Suppressor macrophage treated with lipopolysaccharide for 1 hour (primary cell): ENCODE measurements at places on chromosomes 12 and 14.

DNA sequence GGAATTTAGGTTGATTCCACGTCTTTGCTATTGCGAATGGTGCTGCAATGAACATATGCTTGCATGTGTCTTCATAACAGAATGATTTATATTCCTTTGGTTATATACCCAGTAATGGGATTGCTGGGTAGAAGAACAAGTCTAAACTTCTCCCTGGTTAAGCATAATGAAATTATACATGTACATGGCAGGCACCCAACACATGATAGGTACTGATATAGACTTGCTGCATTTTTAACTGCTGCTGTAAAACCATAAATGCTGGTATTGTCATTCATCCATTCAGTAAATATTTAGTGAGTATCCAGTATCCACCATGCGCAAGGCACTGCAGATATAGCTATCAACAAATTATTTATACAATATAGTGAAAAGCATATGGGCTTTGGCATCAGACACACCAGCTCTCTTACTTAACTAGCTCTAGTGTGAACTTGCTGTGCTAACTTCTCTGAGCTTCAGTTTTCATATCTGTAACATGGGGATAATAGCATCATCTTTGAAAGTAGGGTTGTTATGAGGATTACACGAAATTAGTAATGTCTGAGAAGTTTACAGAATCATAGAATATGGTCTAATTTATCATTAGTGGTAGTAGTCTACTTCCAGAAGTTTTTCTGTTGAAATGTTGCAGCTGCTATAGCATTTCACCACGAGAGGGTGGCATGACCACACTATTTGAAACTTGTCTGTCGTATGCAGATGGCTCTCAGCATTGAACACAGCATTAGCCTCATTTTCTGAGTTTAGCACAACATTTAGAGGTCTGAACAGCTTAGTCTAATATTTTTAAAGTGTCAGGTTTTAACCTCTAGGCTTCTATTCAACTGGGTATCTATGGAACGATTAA is 32.0 kb upstream of the SEL1L start:
- peak; percentile 17 for DNase-seq

- no peak for DNase-seq
Measured at GRCh38 chr12:76530516-76530915, 29.1 kb downstream of the OSBPL8 start.

DNA sequence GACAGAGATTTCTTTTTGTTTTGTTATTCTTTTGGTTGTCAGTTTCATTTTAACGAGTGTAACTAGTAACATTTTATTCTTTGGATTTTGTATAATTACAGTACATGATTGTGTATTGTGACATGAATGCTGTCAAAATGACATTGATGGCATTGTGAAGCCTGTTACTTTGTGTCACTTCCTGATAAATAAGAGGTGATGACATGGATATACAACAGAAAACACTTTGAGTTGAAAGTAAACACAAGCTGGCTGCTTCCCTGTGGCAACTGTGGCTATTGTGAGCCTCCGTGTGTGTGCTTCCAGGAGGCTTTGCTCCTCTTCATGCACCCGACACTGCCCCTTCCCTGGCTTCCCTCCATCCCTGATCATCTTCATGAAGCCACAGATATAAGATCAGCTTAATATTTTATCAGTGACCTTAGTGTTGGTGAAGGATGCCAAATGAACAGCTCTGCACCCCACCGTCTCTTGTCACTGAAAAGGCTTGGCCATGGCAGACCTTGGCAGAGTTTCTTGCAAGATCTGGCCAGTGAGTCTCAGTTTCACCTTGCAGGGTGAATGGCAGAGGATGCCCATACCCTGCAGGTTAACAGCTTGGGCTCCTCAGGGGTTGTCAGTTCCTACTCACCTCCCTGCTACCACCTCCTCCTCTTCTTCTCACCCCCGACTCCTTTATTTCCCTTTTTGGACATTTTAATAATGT is 191.9 kb downstream of the EPS8 start:
- DNase-seq = no peak

- no peak for DNase-seq
Measured at GRCh38 chr12:26090836-26091510, 33.9 kb downstream of the BHLHE41 start.

- no peak for DNase-seq
Measured at GRCh38 chr14:70002589-70003346, 123.6 kb downstream of the SMOC1 start.

DNA sequence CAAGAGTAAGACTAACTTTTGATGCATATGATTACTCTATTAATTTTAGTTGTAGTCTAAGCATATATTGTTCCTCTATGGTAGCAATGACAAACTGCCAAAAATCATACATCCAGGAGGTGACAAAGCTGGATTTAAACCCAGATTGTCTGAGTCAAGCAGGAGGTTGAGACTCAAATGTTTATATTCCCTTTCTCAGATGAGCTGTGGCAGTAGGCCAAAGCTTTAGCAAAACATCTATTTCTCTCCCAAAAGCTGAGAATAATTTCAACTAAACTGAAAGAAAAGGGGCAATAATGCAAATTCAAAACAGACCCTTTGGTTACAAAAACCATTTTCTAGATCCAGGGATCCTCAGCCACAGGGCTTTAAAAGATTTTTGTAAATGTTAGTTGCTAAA is 173.6 kb downstream of the SEC23A start:
- no peak for DNase-seq

DNA sequence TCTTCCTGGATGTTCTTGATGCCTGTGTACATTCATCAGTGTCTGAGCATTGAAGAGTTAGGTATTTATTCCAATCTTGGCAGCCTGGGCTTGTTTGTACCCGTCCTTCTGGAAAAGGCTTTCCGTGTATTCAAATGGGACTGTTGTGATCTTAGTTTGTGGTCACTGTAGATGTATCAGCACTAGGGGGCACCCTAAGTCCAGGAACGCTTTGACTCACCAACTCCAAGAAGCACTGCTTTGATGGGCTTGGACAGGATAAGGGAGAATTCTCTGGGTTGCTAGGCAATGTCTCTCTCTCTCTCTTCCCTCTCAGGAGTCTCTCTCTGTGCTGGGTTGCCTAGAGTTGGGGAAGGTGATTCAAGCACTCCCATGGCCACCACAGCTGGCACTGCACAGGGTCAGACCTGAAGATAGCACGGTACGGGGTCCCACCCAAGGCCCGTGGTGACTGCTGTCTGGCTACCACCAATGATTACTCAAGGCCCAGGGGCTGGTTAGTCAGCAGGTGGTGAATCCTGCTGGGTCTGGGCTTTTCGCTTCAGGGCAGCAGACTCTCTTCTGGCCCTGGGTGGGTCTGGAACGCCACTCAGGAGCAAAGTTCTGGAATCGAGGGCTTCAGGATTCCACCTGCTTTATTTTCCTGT is 211.1 kb upstream of the RGS6 start:
- peak; percentile 61 for DNase-seq

- DNase-seq = no peak
Measured at GRCh38 chr14:94805680-94806288, 35.9 kb upstream of the GSC start.

- DNase-seq = no peak
Measured at GRCh38 chr12:33438851-33439586, 600 bp downstream of the SYT10 start.
